ENCODE measurements at places on chromosomes 4 and X.

GRCh38 chr4:184932343-184932742 lies 85.9 kb upstream of the HELT start:
- DNase-seq = no peak

DNA sequence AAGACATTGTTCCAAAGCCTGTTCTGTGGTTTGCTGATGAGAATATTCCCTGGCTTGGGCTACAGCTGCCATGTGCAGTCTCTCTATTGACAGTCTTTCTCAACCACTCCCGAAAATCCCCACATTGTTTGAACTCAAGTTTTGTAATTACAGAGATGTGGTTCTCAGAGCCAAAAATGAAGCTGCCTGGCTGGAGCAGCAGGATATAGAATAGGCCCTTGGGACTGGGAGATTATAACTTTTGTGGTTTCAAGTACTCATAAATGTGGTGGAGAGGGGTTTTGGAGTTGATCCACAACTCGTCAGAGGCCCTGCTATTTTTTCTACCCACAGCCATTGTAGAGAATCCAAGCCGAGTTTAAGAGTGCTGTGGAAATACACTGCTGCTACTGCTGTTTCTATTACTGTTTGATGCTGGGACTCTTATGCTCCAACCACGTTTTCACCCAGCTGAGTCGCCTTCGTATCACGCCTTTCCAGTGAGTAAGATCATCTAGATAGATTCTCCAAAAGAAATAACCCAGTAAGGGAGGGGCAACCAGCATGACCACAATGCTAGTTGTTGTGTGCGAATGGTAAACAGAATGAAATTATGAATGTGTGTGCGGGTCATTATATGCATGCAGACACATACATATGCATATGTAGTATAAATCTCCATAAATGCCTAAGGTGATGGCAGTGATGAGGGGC lies 57.1 kb upstream of the ATXN3L start:
- no peak for DNase-seq

DNA sequence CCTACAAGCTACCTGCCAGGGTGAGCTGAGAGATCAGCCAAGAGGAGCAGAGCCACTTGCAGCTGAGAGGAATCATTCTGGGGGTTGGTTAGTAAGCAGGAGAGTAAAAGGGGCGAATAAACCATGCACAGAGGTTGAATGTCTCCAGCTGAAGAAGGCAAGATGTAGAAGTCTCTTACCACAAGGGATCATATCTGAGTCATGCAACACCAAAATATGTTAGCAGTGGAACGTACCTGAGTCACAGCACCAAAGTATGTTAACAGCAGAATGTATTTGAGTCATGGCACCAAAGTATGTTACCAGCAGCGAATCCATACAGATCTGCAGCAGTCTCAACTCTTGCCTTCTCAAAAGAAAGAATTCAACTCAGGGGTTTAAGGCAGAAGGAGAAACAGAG lies 29.9 kb downstream of the C4orf51 start:
- DNase-seq = no peak

DNA sequence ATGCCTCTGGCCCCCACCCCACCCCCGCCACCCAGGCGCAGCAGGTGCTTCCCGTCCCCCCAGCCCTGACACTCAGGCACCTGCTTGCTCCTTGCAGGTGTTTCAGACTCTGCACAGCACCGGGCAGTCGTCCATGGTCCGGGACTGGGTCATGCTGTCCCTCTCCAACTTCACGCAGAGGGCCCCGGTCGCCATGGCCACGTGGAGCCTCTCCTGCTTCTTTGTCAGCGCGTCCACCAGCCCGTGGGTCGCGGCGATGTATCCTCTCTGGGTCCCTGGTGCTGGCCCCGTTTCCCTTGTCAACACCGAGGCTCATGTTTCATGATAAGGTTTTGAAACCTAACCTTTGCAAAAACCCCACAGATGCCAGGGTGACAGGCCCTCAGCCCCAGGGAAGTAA lies 10.2 kb upstream of the MSANTD1 start:
- no peak for DNase-seq

DNA sequence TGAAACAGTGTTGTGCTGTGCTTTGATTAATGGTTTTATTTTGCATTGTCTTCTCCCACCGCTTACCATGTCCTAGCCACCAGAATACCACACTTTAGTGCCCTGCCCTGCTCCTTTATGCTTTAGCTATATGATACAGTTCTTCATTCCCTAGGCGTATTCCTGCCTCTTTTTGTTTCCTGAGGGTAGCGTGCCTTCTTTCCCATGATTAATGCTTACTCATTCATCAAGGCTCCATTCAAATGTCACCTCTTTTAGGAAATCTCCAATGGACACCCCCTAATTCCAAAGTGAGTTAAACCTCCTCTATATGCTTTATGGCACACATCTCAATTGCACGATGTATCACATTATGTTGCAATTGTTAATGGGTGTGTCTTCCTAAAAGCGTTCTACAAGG lies 46.3 kb downstream of the SPANXD start:
- no peak for DNase-seq

- no peak for DNase-seq
Measured at GRCh38 chrX:149910178-149910695, 19.1 kb upstream of the HSFX4 start.

DNA sequence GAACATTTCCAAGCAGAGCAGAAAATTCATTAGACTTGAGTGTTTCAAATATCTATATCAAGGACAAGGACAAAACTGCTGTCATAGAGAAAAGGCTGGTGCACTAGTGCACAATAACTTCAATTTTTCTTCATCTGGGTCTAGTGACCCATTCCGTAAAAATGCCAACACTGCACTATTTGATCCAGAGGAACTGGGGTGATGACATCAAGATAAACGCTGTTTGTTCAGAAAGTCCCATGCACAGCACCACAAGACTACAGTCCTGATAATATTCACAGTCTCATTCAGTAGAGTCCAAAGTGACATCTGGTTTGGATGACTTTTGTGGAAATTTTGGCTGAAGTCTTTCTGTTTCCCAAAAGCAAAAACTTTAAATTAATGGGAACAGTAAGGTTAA lies 303.5 kb upstream of the GALNT7 start:
- no peak for DNase-seq

GRCh38 chrX:111504941-111505340 lies 6.5 kb upstream of the SERTM2 start:
- peak; percentile 56 for DNase-seq

DNA sequence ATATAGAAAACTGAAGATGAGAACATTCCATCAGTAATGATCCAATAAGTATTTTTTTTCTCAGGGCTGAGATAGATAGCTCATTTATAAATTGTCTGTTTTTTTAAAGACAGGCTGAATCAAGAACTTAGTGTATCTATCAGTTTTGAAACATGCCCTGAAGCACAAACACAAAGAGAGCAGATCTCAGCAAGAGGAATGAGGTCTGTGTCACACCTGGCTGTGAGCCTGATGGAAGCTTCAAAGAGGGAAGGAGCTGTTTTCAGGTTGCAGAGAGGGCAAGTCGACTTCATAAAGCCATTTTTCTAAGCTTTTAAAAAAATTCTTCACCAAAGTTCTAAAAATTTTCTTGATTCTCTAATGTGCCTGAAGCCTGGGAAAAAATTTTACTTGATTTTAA lies 434.9 kb downstream of the PDGFC start:
- no peak for DNase-seq

DNA sequence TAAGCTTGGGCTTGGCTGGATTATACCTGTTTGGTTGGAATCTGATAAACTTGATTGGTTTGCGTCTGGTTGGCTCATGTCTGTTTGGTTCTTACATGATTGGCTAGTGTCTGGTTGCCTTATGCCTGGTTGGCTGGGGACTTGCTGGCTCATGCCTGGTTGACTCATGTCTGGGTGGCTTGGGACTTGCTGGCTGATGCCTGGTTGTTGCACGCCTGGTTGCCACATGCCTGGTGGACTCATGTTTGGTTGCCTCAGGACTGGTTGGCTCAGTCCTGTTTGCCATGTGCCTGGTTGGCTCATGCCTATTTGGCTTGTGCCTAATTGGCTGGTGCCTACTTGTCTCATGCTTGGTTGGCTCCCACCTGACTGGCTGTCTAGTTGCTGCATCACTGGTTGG lies 104.5 kb downstream of the APOOL start:
- no peak for DNase-seq

- no peak for DNase-seq
Measured at GRCh38 chr4:47122592-47123291, 91.4 kb downstream of the GABRB1 start.

DNA sequence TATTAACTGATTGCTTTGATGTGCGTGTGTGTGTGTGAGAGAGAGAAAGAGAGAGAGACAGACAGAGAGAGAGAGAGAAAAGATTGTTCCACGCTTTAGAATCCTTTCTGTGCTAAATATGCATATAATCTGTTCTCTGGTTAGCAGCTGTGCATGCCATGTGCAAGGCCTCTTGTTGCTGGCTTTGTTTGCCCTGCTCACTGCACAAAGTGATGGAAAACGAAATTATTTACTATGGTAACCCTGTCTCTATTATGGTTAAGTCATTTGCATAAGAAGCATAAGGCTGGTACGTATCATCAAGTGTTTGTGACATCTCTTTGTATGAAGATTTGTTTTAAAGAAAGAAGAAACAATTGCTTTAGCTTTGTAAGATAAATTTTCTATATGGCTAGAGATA lies 190.2 kb upstream of the POF1B start:
- no peak for DNase-seq

GRCh38 chrX:55451141-55451540 lies 786 bp upstream of the MAGEH1 start:
- no peak for DNase-seq

GRCh38 chr4:140736669-140737343 lies 19.4 kb downstream of the TBC1D9 start:
- no peak for DNase-seq

GRCh38 chr4:16819652-16820051 lies 78.8 kb downstream of the LDB2 start:
- no peak for DNase-seq

- peak; percentile 82 for DNase-seq
Measured at GRCh38 chr4:2843941-2844584, 419 bp downstream of the ADD1 start.

DNA sequence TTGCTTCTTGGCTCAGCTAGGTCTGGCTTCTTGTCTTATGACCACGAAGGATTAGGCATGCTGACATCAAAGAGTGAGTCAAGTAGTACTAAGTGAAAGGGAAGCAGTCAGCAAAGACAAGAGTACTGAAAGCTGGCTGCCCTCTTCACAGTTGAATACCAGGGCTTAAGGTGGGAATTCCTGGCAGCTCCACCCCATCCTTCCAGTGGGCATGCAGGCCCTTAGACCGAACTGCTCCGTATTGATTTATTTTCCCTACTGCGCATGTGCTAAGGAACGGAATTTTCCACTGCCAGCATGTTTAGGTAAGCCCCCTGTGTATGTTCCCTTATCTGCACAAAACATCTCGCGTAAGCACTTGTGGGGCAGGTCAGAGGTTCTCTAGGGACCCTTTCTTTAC lies 2320.1 kb downstream of the ARAP2 start:
- no peak for DNase-seq

All from sigmoid colon (tissue), 7 donors.